ENCODE measurements at places on chromosomes 4 and X. TPM values are rescaled to one million over a fixed set of nuclear protein-coding genes. Genes with fewer than 3 reads are reported as not detected.

Gene ABCG2
- 1.5 TPM for polyA plus RNA-seq

Gene F9
- not detected for polyA plus RNA-seq

Gene STOX2
- 20.6 TPM for polyA plus RNA-seq

Gene MTNR1A
- polyA plus RNA-seq = 0.32 TPM

Gene MAGEA4
- polyA plus RNA-seq = 1.0 TPM

Gene CFAP97
- 73.3 TPM for polyA plus RNA-seq

Gene CXCR3
- not detected for polyA plus RNA-seq

Gene MGAT4D
- polyA plus RNA-seq = not detected

Gene EREG
- polyA plus RNA-seq = not detected

Gene DUX4
- polyA plus RNA-seq = not detected

Gene HTN3
- not detected for polyA plus RNA-seq

Gene TMEM184C
- polyA plus RNA-seq = 15.1 TPM

Gene SUPT20HL2
- 0.08 TPM for polyA plus RNA-seq

Gene RBM10
- polyA plus RNA-seq = 39.5 TPM

Gene ERAS
- 1.7 TPM for polyA plus RNA-seq

Gene TLR1
- polyA plus RNA-seq = not detected

Gene RPL34
- 2,904 TPM for polyA plus RNA-seq

Gene SRPX2
- polyA plus RNA-seq = not detected

Gene LNX1
- 6.4 TPM for polyA plus RNA-seq

Gene PCSK1N
- 12.8 TPM for polyA plus RNA-seq

Gene MAGED4B
- polyA plus RNA-seq = 145 TPM

Gene SPP1
- 51.3 TPM for polyA plus RNA-seq

Gene SOWAHB
- 0.19 TPM for polyA plus RNA-seq

Gene VCX
- polyA plus RNA-seq = 0.66 TPM

Gene FAT1
- 31.3 TPM for polyA plus RNA-seq

Gene HMX1
- 0.23 TPM for polyA plus RNA-seq

Gene HDAC8
- 21.6 TPM for polyA plus RNA-seq

Gene CCSER1
- 2.9 TPM for polyA plus RNA-seq

Gene ETNPPL
- 1.4 TPM for polyA plus RNA-seq

Gene TMPRSS11B
- not detected for polyA plus RNA-seq

Gene PIN4
- polyA plus RNA-seq = 80.6 TPM

Data from GM23338 (cell line).